Lung (tissue), 17 donors: ENCODE measurements at places on chromosomes 16 and 17.

GRCh38 chr16:72422308-72422897 lies 250.4 kb upstream of the PMFBP1 start:
- peaks cover 3% of the 10 kb centered on the region for H3K36me3 ChIP-seq
- no peak overlapping the region for H3K27ac ChIP-seq
- no peaks in the 10 kb centered on the region for H3K4me1 ChIP-seq
- DNase-seq: no peak
- H3K27me3 ChIP-seq: no peaks in the 10 kb centered on the region
- H3K4me3 ChIP-seq: no peak overlapping the region

DNA sequence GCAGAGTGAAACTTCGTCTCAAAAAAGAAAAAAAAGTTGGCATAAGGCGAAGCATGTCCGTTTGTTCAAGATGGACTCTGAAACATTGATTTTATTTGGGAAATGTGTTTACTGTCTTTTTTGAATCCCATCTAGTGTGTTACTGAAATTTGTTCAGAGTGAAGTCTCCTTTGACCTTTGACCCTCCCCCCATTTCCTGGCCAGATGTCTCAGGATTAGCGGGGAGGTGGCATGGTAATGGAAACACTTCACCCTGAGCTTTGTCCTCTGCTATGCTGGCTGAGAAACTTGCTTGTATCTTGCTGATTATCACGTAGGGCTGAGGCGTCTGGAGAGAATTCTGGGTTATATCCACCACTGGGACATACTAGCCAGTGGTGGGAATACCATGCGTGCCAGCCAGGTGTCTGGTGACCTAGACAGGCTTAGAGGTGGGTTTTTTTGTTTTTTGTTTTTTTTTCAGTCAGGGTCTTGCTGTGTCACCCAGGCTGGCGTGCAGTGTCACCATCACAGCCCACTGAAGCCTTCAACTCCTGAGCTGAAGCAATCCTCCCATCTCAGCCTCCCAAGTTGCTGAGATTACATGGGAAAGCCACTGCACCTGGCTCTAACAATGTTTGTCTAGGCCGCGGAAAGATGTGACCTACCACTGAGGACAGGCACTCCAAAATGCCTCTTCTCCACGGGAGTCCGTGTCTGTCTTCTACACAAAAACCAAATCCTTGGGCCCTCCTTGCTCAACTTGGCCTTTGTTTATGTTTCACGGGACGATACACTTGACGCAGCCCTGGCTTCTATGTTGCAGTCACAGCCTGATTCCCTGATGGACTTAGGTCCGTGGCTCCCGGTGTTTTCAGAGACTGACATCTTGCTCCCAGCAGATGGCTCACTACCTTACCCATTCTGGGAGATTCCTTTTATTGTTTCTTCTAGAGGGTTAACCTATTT lies 6.6 kb upstream of the GALK1 start:
- no peak for DNase-seq
- H3K27me3 ChIP-seq: no peaks in the 10 kb centered on the region
- H3K36me3 ChIP-seq: no peaks in the 10 kb centered on the region
- peaks cover 4% of the 10 kb centered on the region for H3K4me1 ChIP-seq
- no peak overlapping the region for H3K27ac ChIP-seq
- no peak overlapping the region for H3K4me3 ChIP-seq

GRCh38 chr16:90026135-90026534 lies 6.9 kb upstream of the DBNDD1 start:
- H3K4me3 ChIP-seq: no peak overlapping the region
- H3K36me3 ChIP-seq: no peaks in the 10 kb centered on the region
- no peaks in the 10 kb centered on the region for H3K27me3 ChIP-seq
- DNase-seq: no peak

DNA sequence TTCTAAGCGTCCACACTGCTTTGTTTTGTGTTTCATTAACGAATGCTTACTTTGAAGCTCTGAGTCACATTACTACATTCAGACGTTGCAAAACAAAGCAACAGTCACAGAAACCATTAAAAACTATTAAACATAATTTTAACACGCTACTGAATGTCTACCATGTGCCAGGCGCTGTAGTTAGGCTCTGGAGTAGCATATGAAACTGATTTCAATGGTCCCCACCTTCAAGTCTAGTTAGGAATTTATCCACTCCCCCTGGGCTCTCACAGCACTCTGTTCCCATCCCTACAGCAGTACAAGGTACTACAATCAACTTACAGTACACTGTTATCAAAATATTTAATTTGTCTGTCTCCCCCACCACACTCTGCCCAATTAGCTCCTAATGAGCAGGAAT lies 631 bp downstream of the UTP6 start:
- H3K27me3 ChIP-seq: no peaks in the 10 kb centered on the region

DNA sequence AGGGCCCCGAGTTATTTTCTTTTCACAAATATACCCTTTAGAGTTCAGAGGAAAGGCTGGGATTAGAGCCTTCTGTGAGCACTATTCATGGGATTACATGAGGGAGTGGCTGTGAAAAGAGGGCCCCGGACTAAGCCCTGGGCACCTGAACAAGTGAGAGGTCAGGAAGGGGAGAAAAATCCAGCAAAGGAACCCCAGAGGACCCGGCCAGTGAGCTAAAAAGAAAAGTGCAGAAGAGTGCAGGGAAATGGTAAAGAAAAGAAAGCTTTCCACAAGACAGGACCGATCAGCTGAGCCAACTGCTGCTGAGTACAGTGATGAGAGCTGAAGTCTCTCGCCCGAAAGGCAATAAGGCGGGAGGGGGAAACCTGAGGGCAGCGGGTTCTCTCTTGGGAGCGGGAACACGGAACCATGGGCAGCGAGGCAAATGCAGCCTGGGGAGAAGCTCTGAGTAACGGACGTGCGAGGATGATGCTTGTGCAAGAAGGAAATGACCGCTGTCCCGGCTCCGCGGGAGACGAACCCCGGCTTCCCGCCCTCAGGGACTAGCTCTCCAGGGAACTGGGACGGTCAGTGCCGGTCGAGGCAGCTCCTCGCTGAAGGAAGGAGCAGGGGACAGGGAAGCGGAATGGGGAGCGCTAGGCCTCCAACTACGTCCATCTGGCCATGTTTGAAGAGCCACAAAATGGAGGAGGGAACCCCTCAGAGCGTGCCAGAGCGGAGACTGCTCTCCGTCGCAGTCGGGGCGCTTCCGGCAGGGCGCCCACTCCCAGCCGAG lies 665 bp upstream of the ALDH3A2 start:
- peak; percentile 79 for DNase-seq
- peak overlapping the region; percentile 89 for H3K27ac ChIP-seq
- peaks cover 3% of the 10 kb centered on the region for H3K36me3 ChIP-seq
- peaks cover 39% of the 10 kb centered on the region for H3K4me1 ChIP-seq
- H3K27me3 ChIP-seq: no peaks in the 10 kb centered on the region
